HCT116 (cell line): ENCODE measurements at places on chromosomes 5 and 9.

- peak; percentile 51 for DNase-seq
Measured at GRCh38 chr5:135569755-135570452, 8.9 kb downstream of the CXCL14 start.

- no peak for DNase-seq
Measured at GRCh38 chr5:156893517-156893916, 43.4 kb downstream of the PPP1R2B start.

DNA sequence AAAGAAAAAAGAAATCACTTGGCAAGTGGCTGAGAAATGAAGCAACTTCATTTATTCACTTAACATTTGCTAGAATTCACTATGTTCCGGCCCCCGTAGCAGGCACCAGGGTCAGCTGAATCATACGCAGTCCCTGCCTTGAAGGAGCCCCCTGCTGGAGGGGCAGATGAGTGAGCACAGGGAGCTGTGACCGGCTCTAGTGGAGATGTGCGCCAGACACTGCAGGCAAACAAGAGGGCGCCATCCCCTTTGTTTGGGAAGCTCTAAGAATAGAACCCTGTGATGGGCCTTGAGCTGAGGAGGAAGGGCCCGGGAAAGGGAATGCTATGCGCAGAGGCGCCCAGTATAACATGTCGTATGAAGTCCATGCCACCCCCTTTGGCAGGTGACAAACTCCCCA, 20.2 kb upstream of the RPL26L1 start:
- peak; percentile 26 for DNase-seq

DNA sequence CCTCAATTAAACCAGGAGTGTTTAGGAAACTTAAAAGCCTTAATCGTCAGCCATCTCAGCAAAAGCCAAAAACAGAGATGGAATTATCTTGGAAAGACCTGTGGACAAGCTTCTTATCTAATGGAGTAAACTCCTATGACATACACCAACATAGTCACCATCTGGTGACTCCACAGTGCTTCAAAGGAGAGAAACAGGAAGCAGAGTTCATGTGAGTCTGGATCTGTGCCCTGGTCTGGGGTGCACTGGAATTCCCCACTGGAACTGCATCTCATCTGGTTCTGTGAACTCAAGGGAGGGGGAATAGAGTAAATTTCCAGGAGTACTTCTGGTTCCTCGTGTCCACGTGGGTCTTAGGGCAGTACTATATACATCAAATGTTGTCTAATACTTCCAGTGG, 36.3 kb upstream of the KCNN2 start:
- DNase-seq: no peak

- no peak for DNase-seq
Measured at GRCh38 chr5:12320331-12320730, 416.1 kb upstream of the CTNND2 start.

- no peak for DNase-seq
Measured at GRCh38 chr5:6302684-6303083, 75.7 kb downstream of the MED10 start.

- DNase-seq: peak; percentile 51
Measured at GRCh38 chr9:110256380-110257096, at the start of gene TXN. TXN (minus strand) TSS chr9:110256507; CDS start chr9:110256435, 72 bp downstream.

- DNase-seq: no peak
Measured at GRCh38 chr5:78127875-78128274, 166.6 kb downstream of the AP3B1 start.

DNA sequence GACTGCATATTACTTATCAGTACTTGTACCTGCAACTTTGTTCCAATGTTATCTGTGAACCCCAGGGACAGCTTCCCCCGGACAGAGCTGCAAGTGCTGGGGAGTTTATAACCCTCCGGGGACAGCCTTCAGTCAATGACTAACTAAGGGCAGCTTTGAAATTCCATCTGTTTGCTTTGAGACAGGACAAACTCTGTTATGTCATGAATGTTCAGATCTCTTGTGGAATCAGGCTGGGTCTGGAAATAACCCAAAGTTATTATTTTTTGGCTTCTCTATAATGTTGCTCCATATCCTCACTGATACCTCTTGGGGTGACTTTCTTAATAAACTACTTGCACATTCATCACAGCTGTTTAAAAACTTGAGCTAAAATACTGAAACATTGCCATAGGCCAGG, 617.5 kb upstream of the TLE4 start:
- no peak for DNase-seq

DNA sequence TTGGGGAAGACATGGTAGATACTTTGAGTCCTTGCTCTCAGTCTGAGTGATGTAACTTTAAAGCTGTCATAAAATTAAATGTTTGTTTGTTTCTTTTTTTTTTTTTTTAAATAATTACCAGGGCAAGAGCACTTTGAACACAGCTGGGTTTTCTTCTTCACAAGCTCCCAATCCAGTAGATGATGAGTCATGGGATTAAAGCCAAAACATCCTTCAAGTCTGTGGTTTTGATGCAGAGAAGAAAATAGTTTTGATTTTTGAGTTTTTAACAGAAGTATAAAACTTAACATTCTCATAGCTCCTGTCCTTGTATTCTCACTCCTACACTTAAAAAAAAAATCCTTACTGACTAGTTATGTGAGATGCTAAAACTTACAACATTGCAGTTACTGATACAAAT, 34.8 kb upstream of the IL31RA start:
- DNase-seq: no peak

DNA sequence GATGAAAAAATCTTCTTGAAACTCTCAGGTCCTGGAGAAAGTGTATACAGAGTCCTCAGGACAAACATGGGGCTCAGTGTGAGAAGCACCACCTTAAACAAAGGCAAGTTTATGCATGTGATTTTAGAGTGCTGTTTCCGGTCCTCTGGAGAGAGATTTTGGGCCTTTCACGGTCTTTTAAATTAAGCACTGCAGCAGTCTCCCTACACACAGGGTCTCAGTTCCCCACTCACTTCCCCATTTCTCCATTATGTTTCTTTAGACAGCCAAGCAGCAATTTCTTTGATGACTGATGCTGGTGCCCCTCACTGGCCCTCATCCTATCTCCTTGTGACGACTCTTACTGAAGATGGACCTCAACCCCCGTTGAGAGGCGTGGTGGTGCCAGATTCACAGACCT, 220.2 kb upstream of the CLINT1 start:
- DNase-seq: no peak

DNA sequence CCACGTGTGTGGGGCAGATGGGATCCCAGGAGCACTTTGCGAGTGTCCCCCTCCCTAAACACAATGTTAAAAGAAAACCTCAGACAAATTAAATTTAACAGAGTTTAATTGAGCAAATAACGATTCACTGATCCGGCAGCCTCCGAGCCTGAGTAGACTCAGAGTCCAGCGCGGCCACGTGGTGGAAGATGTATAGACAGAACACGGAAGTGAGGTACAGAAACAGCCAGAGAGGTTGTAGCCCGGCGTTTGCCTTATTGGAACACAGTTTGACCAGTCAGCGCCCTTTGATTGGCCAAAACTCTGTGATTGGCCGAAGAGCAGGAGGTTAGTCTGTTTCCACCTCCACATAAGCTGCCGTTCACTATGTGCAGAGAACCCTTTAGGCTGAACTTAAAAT, 363.0 kb upstream of the IRX2 start:
- DNase-seq: no peak
